ENCODE measurements at places on chromosomes 2 and 18. TPM values are rescaled to one million over a fixed set of nuclear protein-coding genes. Genes with fewer than 3 reads are reported as not detected.

GRCh38 chr2:230602562-230603230 lies 109.9 kb upstream of the CAB39 start:
- DNase-seq: peak; percentile 62

DNA sequence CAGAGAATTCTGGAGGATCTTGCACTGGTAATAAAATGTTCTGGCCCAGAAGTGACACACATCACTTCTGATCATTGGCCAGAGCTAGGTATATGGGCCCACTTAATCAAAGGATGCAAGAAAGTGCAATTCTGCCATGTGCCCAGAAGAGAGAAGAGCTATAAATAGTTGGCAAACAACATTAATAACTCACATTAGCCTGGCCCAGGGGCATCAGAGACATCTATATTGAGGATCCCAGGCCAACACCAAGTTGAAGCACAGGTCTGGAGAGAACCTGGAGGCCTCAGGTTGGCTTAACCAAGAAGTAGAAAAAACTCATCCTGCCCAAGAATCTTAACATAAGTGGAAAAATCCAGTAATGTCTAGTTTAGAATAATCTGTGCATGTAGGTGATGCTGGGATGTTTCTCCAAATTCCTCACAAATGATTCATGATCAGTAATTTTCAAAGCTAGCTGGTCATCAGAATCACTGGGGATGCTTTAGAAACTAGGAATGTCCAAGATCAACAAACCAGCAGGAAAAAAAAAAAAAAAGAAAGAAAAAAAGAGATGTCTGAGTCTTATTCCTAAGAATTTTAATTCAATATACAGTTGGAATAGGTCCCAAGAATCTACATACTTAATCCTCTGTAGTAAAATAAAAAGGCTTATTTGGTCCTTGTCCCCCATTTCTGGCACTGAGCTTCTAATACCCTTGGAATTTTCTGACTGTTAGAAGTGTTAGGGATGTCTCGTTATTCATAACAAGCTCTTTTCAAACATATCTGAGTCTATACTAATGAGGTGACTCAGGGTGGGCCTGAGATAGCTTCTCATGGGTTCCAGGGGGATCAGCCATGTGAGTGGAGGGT lies 35.0 kb upstream of the EVA1A start:
- no peak for DNase-seq

- DNase-seq: no peak
These were observed 282.0 kb upstream of the SIX2 start for GRCh38 chr2:45291296-45291701.

Gene MYOM1
- total RNA-seq: 1.8 TPM
